AG08396 (cell line): ENCODE measurements at places on chromosomes 2 and 18.

DNA sequence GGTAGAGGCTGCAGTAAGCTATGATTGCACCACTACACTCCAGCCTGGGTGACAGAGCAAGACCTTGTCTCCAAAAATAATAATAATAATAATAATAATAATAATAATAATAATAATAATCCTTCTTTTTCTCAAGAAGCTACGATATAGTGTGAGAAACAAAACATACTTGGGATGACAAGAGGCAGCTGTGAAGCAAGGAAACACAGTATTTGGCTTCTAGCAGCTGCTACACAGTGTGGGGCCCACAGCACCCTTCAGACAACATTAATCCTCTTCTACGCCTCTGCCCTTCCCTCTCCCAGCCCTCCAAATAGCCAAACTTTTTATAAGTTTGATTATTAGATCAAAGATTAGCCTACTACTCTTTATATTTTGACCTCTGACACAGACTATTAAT lies 62.2 kb downstream of the MYOM1 start:
- DNase-seq = no peak

- peak; percentile 22 for DNase-seq
Observed at GRCh38 chr2:216066230-216066629, 15.4 kb downstream of the PECR start.

- DNase-seq = peak; percentile 70
Observed at GRCh38 chr2:190649035-190649797, at the start of gene NAB1. Gene NAB1, plus strand, starts transcription at chr2:190649083. Its CDS starts 10,094 bp downstream, at chr2:190659177.

GRCh38 chr18:66641056-66641455 lies 37.2 kb upstream of the CDH19 start:
- no peak for DNase-seq

DNA sequence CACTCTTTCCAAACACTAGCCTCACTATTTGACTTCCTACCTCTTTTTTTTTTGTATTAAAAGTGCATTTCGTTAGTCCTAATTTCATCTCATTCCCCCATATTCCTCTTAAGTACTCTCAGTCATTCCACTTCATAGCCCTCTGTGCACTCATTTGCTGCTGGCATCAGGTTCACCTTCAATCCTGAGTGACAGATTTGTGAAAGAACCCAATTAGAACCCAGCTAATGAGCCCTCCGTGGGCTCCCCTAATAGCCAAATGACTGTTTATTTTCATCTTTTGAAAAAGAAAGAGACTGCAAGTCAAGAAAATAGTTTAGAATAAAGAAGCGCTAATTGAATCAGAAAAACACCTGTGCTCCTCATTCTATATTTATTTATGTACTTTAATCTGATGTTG lies 512.1 kb upstream of the LRATD1 start:
- DNase-seq = no peak

- no peak for DNase-seq
Observed at GRCh38 chr2:15797231-15797938, 143.0 kb upstream of the MYCN start.
